Stromal cell of bone marrow (primary cell): ENCODE measurements at places on chromosomes 16 and 17.

DNA sequence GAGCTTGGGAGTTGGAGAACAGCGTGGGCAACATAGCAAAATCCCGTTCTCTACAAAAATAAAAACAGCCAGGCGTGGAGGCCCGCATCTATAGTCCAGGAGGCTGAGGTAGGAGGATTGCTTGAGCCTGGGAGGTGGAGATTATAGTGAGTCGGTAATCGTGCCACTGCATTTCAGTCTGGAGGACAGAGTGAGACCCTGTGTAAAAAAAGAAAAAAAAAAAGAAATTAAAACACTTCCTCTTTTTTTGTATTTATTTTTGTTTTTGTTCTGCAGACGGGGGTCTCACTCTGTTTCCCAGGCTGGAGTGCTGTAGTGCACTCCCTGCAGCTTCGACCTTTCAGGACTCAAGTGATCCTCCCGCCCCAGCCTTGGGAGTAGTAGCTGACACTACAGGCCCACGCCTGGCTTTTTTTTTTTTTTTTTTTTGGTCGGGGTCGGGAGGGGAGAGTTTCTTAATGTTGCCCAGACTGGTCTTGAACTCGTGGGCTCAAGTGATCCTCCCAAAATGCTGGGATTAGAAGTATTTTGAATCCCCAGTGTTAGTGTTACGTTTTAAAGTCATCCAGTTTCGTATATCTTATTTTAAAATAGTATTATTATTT lies 1.5 kb downstream of the IST1 start:
- no peak for DNase-seq

DNA sequence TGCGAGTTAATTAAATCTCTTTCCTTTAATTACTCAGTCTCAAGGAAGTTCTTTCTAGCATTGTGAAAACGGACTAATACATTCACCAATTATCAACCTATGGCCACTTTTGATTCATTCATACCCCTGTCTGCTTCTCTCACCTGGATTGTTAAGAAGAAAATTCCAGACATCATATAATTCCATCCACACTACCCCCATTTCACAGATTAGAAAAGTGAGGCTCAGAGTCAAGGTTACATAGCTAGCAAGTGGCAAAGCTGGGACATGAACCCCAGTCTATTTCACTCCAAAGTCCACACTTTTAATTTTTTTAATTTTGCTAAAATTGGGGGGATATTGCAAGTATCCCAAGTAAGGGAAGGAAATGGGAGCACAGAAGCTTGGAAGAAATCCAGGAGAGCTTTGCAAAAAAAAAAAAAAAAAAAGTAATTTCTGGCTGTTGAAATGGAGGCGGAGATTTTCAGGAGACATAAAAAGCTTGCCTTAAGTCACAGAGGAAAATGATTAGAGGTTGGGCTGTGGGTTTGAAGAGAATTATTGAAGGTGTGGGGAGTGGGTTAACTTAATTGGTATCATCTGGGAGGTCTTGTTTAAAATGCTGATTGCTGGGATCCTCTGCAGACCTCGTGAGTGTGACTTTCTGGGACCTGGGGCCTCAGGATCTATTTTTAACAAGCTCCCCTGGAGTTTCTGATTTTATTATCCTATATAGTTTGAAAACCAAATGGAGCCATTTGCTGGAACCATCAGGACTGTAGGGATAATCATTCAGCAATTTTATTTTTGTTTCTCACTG lies 42.3 kb upstream of the ZKSCAN2 start:
- DNase-seq, result no peak

GRCh38 chr16:66476328-66477027 lies 49.4 kb downstream of the BEAN1 start:
- DNase-seq, result no peak

DNA sequence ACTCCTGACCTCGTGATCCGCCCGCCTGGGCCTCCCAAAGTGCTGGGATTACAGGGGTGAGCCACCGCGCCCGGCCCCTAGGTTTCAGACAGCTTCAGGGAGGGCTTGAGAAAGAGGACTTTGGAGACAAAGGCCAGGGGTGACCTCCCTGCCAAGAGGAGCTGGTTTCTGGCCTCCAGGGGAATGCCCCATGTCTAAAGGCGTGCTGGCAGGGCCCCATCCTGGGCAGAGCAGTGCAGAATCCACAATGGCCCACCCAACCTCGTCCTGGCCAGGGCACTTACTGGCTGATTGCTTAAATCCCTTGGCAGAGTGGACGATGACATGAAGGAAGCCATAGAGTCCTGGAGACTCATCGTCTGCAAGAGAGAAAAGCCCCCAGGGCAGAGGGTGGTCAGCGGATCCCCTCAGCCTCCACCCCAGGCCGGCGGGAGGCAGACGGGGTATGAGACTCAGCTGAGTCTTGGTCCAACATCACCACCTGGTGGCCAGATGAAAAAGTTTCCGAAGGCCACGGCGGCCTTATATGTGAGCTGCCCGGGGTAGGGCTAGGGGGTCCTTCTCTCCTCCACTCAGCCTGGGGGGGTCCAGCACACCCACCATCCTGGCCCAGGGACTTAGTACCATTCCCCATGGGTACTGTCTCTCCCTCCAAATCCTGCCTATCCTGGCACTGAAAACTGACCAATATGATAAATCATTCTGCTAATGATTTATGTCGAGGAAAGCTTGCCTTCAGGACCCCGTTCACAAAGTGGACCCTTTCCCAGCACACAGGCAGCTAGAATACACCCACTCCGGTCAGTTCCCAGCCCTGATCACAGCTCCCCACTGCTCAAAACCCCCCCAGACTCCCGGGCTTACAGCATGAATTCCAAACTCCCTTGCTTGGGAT lies 59.1 kb downstream of the TIMM22 start:
- DNase-seq, result peak; percentile 28

DNA sequence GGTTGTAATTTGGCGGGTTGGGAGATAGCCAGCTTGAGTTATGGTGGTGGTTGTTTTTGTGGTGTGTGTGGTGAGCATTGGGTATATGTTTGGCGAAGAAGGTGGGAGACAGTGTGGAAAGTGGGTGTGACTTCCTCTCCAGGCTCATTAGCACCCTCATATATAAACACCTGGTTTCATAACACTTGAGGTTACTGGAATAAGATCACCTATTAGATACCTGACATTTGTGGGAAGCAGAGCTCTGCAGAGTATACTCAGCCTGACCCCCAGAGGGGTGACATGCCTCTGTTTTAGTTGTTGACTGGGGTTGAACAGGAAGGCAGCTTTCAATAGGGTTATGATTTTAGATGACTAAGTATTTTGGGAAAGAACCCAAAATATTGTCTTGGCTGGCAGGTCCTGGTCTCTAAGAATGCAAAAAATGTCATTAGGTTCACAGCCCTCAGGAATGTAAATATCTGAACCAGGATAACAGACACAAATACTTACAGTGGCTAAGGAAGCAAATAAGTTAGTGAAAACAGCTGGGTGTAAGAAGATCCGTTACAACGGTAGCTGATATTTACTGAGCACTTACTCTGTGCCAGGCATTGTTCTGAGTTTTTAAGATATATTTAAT lies 18.3 kb upstream of the EFCAB13 start:
- DNase-seq, result peak; percentile 69

GRCh38 chr17:7646457-7646856 lies 4.3 kb upstream of the ATP1B2 start:
- no peak for DNase-seq
